Hematopoietic multipotent progenitor cell treated with erythropoietin and hydrocortisone succinate and interleukin-3 and kit ligand, for 6 days (in vitro differentiated cells): ENCODE measurements at places on chromosomes 11 and 22.

DNA sequence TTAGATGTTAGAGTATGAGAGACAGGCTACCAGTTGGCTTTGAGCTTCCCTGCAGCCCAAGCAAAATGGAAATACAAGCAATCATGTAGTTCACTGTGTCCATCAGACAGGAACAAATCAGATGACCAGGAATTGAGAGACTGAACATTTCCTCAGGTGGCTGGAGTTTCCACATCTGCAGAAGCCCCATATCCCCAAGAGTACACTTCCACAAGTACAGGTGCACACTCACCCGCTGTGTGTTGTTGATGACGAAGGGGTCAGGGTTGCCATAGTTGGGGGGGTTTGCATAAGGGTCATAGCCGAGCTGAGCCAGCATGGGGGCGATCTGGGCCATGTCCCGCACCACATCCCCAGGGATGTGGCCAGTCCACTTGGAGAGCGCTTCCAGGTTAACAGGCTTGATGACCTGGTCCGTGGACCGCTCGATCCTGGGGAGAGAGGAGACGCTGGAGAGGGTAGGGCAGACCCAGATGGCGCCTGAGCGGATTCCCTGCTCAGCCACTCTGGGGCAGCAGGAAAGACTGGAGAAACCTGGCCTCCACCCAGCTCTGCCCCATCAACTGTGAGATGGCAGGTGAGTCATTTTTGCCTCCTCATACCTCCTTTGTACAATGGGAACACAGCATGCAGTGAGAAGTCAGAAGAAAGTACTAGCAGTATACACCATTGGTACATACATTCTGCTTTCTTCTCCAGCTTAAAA lies 23.9 kb upstream of the TFIP11 start:
- DNase-seq: no peak

- no peak for DNase-seq
Observed at GRCh38 chr11:27294654-27295053, 68.4 kb downstream of the CCDC34 start.

- DNase-seq: no peak
Observed at GRCh38 chr22:17957204-17957603, 67.2 kb downstream of the MICAL3 start.

GRCh38 chr11:15730263-15730994 lies 615.7 kb downstream of the INSC start:
- no peak for DNase-seq

DNA sequence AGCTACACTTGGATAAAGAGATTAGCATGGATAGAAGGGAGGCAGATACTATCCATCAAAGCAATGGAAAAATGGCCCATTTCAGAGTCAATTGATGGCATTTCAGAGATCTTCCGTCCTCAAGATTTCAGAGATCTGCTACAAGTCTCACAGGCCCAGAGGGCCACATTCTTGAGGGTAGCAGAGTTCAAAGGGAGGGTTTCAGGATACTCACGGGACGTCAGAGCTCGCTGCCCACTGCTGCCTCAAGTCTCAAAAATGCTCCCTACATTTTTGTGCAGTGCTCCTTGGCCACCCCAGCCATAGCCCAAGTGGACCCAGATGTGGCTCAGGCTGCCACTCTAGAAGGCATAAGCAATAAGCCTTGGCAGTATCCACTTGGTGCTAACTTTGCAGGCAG lies 24.9 kb downstream of the RTL6 start:
- DNase-seq: no peak

DNA sequence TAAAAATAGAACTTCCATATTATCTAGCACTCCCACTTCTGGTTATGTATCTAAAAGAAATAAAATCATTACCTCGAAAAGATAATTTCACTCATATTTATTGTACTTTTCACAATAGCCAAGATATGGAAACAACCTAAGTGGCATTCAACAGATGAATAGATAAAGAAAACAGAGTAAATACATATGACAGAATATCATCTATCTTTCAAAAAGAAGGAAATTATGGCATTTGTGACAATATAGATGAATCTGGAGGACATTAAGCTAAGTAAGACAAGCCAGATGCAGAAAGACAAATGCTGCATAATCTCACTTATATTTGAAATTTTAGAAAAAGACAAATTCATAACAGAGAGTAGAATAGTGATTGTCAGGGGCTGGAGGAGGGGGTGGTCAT lies 590.0 kb upstream of the ANO3 start:
- DNase-seq: no peak

DNA sequence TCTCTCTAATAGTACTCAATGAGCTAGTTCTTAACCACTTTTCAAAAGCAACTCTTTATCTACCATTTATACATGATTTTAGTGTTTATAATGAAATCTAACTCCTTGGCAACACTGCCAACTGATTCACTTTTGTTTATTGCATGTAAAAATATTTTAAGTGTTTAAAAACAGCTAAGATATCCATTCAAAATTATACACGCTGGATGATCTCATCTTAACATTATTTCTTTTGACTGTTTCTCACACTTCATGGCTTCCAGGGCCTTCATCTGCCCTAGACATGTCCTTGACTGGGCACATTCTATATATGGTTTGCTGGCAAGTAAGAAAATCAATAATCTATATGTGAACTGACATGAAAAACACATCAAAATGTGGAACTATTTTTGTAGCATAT lies 414.6 kb upstream of the LUZP2 start:
- no peak for DNase-seq

- DNase-seq: no peak
Observed at GRCh38 chr11:61602775-61603569, 22.1 kb upstream of the SYT7 start.

DNA sequence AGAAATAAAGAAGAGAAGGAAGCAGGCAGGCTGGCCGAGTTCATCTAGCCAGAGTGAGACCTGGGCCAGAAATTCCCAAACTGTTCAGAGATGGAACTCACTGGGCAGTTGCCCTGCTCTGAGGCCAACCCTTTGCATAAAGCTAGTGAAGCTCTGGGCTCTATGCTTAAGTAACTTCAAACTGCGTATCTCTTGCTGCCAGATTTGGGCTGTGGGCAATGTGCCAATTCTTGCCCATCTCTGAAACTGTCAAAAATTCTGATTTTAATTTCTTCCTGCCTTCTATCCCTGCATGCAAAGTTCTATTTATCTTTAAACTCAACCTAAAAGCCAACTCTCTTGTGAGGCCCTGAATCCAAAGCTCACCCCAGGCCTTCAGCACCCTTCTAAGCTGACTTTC lies 36.2 kb upstream of the HEPHL1 start:
- peak; percentile 51 for DNase-seq

DNA sequence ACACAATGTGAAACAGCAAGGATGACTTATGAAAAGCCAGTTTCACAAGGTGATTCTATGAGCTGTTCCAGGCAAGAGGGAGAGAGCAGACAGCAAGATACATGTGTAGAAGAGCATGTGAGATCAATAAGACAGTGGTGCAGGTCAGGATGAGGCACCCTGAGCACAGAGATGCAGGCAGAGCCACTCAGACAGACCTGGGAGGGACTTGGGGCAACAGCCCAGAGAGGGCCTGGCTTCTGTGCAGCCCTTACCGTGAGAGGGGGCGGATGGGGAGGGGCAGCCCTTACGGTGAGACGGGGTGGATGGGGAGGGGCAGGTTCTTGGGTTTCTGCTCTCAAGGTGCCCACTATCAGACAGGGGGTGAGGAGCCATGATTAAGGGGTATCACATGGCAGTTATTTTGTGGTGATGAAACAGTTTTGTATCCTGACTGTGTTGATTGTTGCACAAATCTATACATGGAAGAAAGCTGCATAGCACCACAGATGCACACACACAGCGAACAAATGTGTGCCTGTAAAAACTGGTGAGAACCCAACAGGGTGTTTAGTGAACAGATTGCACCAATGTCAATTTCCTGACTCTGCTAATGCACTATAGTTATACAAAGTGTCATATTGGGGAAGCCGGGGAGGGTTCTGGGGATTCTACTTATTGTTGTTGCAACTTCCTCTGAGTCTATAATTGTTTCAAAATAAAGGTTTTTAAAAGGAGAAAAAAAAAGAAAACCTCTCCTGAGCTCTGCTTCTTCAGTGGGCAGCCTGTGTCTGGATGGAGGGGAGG lies 5.2 kb upstream of the C22orf42 start:
- DNase-seq: peak; percentile 41

DNA sequence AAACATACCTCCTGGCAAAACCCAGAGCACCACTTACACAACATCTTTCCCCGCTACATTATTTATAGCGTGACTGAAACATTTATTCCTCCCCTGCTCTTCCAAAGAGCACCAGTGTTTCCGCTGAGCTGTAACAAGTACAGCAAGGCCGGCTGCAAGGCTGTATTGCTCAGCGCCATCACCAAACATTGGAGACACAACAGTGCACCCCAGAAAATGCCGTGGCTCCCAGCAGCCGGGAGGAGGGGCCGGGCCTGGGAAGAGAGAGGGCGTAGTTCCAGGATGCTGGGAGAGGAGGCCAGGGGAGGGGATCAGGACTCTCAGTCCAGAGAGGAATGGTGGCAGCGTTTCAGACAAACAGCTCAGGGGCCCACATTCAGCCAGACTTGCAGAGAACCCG lies 133.2 kb downstream of the DSCAML1 start:
- no peak for DNase-seq
